T follicular helper cell (primary cell): ENCODE measurements at places on chromosomes 3 and 15.

DNA sequence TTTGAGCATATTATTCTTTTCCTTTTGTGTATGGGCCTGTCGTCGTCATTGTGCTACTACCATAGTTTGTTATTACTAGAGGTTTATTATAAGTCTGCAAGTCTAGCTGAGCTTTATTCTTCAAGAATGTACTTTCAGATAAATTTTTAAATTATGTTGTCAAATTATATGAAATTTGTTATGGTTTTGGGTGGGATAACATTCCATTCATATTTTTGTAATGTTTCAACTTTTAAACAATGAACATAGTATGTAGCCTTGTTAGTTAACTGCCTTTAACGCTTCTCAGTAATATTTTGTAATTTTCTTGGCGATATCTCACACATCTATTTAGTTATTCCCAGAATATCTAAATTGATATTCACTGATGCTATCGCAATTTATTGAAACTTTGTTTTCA, 41.6 kb upstream of the GOLGA8B start:
- no peak for DNase-seq

DNA sequence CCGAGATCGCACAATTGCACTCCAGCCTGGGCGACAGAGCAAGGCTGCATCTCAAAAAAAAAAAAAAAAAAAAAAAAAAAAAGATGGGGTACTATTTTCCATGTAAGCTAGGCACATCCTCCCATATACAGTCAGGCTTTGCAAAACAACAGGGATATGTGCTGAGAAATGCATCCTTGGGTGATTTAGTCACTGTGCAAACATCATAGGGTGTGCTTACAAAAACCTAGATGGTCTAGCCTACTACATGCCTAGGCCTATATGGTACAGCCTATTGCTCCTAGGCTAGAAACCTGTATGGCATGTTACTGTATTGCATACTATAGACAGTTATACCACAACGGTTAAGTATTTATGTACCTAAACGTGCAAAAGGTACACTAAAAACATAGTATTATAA, 75.0 kb downstream of the TTBK2 start:
- DNase-seq = no peak

- DNase-seq = no peak
Observed at GRCh38 chr15:71392861-71393283, 277.6 kb downstream of the THSD4 start.

GRCh38 chr3:132444383-132444782, 27.1 kb downstream of the DNAJC13 start:
- no peak for DNase-seq

DNA sequence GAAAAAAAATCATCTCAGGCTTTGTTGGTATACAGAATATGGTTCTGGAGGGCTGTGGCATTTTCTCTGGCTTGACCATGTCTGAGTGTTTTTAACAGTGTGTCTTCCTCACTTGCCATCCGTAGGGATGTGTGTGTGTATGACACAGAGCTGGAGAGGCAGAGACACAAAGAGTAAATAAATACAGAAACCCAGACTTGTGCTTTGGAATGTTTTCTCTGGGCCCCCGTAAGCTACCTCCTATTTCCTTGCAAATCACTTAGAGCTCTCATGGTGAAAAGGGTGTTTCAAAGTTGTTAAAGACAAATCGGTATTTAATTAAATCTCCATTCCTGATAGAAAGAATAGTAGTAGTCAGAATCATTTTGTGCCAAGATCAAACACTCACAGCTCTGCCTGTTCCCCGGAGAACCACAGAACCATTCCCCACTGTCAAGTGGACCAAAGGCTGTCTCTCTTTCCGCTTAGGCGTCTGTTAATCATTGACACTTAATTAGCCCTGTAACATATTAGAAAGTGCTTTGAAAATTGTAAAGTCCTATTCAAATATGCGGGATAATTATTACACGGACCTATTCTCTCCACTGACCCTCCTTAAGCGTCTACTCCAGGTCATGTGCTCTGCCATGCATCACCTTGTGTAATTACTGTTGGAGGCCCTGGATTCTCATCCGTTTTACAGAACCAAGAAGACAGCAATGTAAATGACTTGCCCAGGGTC, 313.6 kb upstream of the TLE3 start:
- no peak for DNase-seq
